ENCODE measurements at places on chromosomes 4 and X.

DNA sequence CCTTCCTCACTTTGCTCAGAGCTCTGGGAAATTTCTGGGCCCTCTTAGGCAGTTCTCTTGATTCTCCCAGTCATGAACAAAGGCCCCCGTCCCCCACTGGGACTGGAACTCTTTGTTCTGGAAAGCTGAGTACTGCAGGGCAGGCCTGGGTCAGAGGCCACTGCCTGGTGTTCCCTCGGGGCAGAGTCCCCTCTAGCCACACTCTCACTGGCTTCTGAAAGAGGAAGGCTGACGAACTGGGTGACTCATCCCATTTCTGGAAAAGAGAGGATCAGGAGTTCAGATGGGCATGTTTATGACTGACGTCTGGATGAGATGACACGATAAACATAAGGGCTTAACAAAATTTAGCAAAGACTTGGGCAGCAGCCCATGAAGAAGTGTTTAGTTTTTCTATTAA is 47.7 kb downstream of the DDX3X start:
- peak; percentile 4 for DNase-seq

DNA sequence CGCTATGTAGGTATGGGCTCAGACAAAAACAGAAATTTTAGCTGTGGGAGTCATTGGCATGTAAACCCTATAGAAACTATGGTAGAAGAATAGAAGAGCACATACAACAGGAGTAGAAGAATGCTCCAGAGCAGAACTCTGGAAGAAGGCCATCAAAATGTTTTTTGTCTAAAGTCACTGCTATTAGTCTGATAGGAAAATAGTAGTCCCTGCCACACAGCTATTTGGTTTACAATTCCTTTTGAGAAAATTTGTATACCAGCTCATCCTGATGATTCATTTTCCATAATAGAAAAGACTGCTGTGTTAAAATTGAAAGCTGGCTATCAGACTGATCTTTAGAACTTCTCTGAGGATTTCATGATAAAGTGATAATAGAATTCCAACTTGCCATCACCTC is 32.8 kb upstream of the ADAD1 start:
- DNase-seq = no peak

DNA sequence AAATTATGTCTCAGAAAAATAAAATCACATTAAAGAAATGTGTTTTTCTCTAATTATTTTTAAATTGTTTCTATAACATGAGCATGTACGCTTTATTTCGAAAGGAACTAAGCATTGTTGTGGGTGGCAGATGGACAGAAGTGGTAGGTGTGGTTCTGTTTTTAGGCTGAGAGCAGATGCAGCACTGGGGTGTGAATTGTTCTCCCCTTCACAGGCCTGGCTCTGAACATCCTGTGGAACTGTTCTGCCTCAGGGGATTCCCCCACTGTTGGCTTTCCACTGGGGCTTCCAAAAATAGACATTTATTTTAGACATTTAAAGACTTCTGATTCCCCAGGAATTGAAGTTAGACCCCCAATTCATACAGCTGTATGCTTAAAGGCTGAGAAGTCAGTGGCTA is 41.9 kb upstream of the PDHA2 start:
- DNase-seq = no peak

DNA sequence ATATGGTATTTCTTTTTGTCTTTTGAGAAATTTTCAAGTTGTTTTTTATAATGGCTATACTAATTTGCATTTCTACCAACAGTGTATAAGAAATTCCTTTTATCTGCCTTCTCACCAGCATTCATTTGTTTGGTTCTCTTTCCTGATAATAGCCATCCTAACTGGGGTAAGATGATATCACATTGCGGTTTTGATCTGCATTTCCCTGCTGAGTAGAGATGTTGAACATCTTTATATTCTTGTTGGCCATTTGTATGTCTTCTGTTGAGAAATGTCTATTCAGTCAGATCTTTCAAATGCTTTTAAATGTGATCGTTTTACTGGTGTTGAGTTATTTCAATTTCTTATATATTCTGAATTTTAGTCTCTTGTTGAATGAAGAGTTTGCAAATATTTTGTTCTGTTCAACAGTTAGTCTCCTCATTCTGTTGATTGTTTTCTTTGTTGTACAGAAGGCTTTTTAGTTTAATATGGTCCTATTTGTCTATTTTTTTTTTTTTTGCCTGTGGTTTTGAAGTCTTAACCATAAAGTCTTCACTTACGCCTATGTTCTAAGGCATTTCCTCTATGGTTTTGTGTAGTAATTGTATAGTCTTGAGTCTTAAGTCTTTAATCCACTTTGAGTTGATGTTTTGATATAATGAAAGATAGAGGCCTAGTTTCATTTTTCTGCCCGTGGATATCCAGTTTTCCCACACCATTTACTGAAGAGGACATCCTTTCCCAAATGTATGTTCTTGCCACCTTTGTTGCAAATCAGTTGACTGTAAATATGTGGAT is 1566.9 kb downstream of the STIM2 start:
- DNase-seq = no peak

DNA sequence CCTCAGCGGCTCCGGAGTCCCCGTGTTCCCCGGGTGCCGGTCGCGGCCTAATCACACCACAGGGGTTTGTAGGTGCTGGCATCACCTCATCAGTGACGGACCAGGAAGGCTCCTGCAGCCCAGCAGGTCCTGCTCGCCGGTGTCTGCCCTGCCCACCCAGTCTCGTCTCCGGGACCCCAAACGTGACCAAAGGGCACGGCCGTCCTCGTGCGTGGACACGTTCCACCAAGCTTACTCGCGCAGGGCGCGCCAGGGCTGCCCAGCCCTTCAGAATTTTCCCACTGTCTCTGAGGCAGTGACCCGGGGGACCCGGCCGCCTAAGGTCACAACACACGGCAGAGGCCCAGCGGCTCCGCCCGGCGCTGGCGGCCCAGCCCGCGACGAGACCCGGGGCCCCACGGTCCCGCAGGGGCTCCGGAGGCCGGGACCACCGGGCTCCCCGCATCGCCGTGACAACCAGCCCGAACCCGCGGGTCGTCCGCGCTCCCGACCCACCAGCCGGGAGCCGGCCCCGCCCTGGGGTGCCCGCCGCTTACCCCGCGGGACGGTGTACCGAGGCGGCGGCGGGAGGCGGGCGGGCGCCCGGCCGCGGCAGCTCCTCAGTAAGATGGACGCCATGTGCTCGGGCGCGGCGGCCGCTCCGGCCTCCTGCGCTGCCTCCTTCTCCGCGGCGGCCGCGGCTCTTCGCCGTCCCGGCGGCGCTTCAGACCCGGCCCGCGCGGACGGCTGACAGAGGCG is 454 bp downstream of the LETM1 start:
- DNase-seq = no peak

GRCh38 chr4:7459471-7459870 is 24.7 kb upstream of the PSAPL1 start:
- no peak for DNase-seq

DNA sequence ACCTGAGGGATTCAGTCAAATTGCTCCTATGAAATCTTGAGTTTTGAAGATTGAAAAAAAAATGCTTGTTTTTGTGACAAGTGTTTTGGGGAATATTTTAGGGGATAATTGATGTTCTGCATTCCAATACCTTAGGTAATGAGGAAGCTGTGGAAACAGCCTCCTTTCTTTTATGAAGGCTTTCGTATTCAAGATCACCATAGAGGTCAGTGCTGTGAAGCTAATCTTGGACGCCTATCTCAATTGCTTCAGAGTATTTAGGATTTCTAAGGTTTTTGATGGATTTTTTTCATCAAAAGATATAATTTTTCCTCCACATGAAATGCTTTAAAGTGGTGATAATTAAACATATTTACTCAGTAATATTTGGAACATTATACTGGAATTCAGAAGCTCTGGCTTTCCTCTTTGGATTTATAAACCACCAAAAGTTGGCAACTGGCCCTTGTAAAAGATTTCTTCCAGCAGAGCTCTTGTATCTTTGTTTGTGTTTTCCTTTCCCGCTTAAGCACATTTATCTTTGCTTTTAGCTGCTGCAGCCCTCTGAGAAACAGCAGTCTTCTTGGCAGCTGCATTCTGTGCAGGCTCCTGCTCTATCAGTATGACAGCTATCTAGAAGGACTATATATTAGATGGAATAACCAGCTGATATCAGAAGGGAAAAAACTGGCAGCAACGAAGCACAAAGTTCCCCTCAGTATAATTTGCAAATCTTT is 63.7 kb downstream of the HMGB2 start:
- DNase-seq = peak; percentile 64

DNA sequence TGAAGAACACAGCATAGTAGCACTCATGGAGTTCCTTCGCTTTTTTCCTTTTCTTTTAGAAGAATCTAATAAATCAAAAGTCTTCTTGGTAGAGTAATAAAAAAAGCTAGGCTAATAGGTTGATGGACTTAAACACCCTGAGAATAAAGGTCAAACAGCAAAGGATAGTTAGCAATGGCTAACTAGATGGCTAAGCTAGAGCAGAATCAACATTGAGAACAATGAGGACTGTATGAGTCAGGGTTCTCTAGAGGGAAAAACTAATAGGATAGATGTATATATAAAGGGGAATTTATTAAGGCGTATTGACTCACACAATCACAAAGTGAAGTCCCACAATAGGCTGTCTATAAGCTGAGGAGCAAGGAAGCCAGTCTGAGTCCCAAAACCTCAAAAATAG is 550.9 kb downstream of the GLUD2 start:
- no peak for DNase-seq

- DNase-seq = no peak
Observed at GRCh38 chr4:68299492-68300457, 50.1 kb downstream of the YTHDC1 start.

- no peak for DNase-seq
Observed at GRCh38 chr4:119264743-119265142, 52.2 kb downstream of the USP53 start.

GRCh38 chrX:37995428-37995827 is 10.9 kb upstream of the SYTL5 start:
- DNase-seq = no peak

DNA sequence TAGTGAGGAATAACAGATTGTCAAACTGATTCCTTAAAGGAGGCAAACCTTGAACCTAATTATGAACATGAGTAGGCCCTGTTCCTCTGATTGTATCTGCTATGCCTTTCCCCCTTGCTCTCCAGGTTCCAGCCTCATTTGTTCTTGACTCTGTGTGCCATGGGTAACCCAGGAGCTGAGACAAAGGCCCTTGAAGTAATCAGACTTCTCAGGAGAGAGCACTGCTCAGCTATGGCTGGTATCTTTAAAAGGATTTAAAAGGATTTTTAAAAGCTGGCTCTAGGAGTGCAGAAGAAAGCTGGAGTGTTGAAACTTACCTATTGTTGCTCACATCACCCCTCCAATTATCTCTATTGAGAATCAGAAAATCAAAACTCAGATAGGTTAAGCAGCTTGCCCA is 1565.5 kb upstream of the AGA start:
- DNase-seq = no peak

- DNase-seq = no peak
Observed at GRCh38 chr4:24364249-24364648, 220.1 kb downstream of the DHX15 start.

DNA sequence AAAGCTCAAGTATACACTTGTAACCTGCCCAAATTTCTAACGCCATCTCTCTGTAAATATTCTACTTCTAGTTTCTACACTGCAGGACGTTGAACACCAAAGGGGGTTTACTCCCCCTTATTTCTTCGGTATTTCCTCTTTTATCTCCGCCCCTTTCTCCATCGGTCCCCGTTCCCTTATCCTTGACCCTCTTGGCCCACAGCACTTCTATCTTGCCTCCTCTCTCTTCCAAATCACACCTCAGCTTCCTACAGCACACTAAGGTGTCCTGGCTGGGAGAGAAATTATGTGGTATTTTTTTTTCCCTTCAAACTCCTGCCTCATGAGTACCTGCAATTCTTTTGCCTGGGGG is 715 bp downstream of the ZMAT1 start:
- no peak for DNase-seq

- DNase-seq = no peak
Observed at GRCh38 chr4:169957785-169958184, 68.4 kb downstream of the MFAP3L start.

DNA sequence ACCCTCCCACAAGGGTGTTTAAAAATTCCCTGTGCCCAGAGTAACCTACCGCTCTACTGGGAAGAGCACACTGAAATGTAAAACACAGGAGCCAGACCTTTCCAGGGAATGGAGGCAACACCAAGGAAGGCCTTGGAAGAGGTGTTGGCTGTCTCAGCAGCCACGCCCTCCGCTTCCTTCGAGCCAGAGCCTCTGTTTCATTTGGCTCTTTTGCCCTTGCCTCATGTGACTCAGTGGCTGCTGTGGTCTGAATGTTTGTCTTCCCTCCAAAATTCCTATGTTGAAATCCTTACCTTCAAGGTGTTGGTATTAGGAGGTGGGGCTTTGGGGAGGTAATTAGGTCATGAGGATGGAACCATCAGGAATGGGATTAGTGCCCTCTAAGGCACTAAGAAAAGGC is 11.3 kb downstream of the SCD5 start:
- DNase-seq = no peak

DNA sequence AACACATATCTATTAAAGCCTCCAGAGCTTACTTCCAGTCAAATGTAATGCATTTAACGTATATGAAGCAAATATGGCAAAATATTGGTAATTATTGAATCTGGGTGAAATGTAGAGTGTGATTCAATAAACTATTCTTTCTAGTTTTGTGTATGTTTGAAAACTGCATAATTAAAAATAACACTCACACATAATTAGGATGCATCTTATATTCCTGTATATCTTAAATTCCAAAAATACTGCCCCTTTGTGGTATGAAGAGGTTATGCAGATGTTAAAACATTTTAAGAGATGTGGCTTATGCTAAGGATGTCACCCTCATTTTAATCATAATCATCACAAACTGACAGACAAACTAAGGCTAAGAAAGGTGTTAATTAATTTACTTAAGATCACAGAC is 182.9 kb downstream of the COX18 start:
- DNase-seq = no peak

DNA sequence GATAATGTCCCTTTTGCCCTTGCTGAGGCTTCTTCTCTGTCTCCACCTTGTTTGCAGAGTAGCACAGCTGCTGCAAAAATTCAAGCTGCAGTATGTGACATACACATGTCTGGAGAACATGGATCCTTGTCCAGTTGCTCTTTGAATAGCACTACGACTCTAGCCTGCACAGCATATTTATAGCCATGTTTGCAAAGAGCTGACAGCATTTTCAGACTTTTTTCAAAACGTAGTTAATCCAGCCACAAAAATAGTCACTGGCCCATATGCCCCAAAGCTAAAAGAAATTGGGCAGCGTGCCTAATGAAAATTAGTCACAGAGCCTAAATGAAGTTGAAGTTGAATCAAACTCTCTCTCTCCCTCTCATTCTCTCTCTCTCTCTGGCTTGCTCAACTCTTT is 17.5 kb downstream of the SLC16A2 start:
- no peak for DNase-seq

DNA sequence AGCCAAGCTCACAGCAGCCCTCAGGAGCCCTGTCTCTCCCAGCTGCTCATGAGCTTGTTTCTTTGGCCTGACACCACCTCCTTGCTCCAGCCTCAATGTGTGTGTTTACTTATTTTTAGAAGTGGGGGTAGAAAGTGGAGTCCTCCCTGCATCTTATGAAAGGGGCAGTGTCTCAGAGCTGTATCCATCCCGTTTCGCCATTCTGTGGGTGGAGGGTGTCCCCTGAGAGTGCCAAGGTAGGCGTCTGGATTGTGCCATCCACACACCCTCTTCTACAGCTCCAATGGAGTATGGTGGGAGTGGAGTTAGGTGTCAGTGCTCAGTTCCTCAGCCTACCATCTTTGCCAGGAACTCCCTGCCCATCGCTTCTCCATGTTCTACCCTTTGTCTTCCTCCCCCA is 8.3 kb downstream of the SPON2 start:
- no peak for DNase-seq

GRCh38 chrX:108735679-108736508 is 469 bp downstream of the IRS4 start:
- DNase-seq = no peak
